NCI-H2171 (cell line): ENCODE measurements at places on chromosomes 16 and 17.

- DNase-seq = no peak
Observed at GRCh38 chr17:14359163-14360020, 58.5 kb downstream of the HS3ST3B1 start.

- no peak for DNase-seq
Observed at GRCh38 chr17:17466511-17466910, 10.3 kb upstream of the MED9 start.

DNA sequence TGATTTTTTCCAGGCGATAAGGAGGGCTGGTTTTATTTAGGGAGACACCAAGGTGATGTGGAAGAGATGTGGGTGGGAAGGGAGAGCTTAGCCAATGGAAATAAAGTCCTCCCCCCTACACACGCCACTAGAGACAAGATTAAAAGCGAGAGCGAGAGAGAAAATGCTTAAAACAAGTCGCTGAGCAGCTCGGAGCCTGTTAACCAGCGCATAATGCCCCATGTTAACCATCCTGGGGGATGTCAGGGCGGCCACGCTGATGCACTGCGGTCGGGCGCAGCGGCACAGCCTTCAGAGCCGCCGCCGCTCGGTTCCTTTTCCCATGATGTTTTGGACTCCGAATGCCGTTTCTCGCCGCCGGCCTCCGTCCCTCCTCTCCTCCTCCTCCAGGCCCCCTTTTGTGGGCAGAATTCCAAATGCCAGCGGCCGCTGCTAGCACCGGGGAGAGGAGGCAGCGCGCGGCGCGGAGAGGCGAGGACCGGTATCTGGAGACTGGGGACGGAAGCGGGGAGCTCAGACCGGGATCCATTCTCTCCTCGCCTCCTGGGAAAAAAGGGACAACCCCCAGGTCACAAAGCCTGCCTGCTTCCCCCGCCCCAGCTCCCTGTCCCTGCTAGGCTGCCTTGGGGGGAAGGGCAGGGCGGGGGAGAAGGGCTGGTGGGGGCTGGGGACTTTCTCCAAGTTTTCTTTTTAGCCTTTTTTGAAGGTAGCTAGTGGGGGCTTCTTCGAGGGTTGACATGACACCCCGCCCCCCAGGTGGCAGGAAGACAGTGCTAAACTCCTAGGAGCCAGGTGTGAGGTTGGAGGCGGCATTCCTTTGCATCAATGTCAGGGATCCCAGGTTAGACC lies 98.1 kb upstream of the CCL2 start:
- no peak for DNase-seq

DNA sequence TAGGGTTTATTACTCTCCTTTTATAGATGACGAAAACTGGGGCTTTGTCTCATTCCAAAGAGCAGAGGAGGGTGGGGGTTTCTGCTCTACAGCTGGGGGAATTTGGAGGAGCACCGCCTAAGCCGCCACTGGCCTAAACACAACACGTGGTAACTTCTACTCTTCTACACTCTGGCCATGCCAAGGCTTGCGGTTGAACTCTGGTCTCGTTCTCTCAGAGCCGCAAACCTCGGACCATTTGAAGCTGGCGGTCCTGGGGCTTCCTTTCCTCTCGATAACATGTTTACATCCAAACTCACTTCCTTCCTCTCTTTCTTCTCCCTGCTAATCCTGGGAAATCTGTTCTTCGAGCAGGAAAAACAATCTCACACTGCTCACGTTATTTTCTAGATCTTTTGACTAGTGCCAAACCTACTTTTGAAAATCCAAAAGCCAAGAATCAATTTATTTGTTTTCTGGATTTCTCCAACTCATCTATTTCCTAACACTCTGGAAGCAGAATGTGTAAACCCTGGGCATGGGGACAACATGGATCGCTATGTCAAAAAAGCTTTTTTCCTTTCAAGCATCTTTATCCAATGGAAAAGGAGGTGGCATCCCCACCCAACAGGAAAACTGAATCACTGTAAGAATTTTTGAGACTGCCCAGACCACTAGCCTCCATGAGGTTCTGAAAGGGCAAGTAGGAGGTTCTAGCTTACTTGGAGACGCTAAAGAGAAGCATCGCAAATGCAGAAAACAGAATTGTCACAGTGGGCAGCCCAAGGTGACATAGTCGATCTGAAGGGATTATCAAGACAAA lies 13.6 kb upstream of the EEF2K start:
- DNase-seq = no peak

GRCh38 chr17:81493198-81494038 lies 19.2 kb downstream of the ACTG1 start:
- no peak for DNase-seq

GRCh38 chr17:8503807-8504206 lies 68.1 kb downstream of the NDEL1 start:
- no peak for DNase-seq

- DNase-seq = peak; percentile 75
Observed at GRCh38 chr17:63699638-63700527, at the start of gene LIMD2. TSS of gene LIMD2 (minus strand) at chr17:63700125. CDS start at chr17:63699298, 827 bp downstream.

DNA sequence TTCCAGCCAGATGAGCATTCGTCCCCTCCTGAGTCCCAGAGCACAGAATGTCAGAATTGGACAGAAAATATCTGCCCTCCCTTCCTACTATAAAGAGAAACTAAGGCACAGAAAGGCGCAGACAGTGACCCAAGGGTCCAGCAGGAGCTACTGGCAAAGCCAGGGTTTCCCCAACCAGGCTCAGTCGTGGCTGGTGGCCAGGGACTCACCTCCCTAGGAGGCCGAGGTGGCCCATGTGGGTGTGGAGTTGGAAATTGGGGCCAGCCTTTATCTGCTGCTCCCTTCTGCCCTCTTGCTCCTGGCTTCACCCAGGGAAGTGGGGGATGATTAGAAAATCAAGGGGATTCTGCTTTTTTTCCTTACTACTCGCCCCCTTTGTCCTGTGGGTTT lies 1.1 kb downstream of the DRC7 start:
- DNase-seq = no peak

DNA sequence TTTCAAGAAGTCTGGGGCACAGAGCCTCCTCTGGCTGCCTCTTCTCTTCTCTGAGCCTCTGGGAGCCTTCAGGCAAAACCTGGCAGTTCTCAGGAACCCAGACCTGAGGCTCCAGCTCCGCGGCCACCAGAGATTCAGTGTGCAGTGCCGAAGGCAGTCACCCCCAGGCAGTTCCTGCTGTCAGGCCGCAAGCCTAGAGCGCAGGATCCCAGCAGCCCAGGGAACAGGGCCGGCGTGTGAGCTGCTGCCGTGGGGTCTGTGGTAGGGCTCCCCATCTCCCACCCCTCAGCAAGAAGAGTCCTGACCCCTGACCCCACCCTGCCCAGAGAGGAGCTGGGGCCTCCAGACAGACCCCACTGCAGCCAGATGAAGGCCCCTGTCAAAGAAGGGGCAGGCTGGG lies 78.2 kb downstream of the AMFR start:
- DNase-seq = no peak

DNA sequence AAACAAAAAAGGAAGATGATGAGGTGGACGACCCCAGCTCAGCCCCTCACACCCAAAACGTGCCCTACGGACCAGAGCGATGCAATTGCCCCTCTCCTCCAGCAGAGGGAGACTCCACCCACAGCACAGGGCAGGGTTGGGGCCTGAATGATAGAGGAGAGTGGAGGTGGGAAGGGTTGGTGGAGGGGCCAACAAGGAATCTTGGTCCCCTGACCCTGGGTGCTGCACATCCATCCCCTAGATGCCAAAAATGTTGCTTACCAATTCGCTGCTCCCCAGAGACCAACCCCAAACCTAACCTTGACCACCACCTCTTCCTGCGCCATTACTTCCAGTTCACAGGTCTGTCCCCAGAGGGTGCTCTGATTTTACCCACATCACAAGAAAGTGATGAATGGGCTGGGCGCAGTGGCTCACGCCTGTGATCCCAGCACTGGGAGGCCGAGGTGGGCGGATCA lies 12.9 kb downstream of the P2RX5 start:
- DNase-seq = no peak
